Esophagus squamous epithelium (tissue), 5 donors: ENCODE measurements at places on chromosomes 4 and X.
A peak's percentile ranks its signal among the peaks of the same experiment; 100 is the strongest.

DNA sequence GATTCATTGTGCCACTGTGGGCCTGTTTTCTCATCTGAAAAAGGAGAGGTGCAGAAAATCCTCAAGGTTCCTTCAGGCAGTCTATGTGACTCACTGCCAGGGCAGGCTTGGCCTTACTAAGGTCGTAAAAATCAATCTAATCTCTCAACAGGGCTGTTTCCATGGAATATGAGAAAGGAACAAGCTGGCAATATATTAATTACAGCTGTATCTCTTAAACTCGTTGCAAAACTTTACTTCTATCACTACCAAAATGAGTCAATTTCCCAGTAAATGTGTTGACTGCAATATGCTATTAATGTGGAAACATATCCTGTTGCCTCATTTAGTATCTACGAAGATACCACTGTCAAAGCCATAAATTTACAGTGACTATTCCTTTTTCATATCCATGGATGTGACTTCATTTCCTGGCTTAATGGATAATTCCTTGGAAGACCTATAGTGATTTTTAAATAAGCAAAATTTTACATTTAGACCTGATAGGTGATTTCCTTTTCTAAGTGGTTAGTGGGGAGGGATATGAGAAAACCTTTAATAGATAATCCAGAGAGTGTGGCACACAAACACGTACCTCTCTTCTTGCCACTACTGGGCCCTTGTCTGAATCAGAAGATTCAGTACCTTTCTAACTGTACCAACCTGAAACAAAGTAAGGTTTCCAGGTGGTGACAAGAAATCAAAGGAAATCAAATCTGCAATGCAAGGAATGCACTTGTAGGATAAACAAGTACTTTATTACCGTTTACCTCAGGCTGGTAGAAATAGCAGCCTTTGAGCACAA is 127.4 kb upstream of the FTHL17 start:
- H3K4me1 ChIP-seq: no peaks in the 10 kb centered on the region
- no peaks in the 10 kb centered on the region for H3K36me3 ChIP-seq
- no peak overlapping the region for H3K27ac ChIP-seq
- DNase-seq: no peak
- no peak overlapping the region for H3K4me3 ChIP-seq

- peaks cover 8% of the 10 kb centered on the region for H3K36me3 ChIP-seq
- H3K4me1 ChIP-seq: no peaks in the 10 kb centered on the region
- DNase-seq: no peak
- H3K27ac ChIP-seq: no peak overlapping the region
- no peaks in the 10 kb centered on the region for H3K27me3 ChIP-seq
- H3K4me3 ChIP-seq: no peak overlapping the region
Measured at GRCh38 chrX:118660085-118660484, 67.3 kb upstream of the IL13RA1 start.

DNA sequence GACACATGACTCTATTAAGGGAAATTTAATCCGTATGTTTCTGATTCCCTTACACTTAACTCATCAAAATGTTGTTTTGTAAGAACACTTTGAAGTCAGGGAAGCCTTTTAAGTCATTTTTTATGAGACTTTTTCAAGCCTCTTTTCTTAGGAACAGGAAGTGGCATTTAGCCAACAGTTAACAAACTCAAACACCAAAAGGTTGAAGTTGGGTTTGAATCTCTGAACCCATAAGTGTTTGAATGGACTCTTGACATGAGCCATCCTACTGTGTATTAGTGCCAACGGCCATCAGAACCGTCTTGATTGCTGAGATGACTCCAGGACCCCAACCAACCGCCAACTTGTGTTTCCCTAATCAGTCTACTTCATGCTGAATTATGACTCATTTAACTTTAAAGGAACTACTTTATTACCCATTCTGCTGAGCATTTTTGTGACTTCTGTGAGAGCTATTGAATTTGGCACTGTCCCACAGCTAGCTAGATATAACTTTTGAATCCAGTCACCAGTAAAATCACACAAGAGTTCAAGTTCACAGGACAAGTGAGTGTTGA is 209.1 kb upstream of the FAT1 start:
- H3K27ac ChIP-seq: no peak overlapping the region
- H3K36me3 ChIP-seq: no peaks in the 10 kb centered on the region
- no peaks in the 10 kb centered on the region for H3K4me1 ChIP-seq
- no peak overlapping the region for H3K4me3 ChIP-seq

- no peaks in the 10 kb centered on the region for H3K36me3 ChIP-seq
- H3K27ac ChIP-seq: no peak overlapping the region
- no peak overlapping the region for H3K4me3 ChIP-seq
- no peak for DNase-seq
Measured at GRCh38 chr4:182832352-182833120, 84.7 kb downstream of the DCTD start.

GRCh38 chrX:3044671-3045070 is 3.4 kb downstream of the ARSF start:
- H3K27ac ChIP-seq: no peak overlapping the region
- H3K4me3 ChIP-seq: no peak overlapping the region
- H3K4me1 ChIP-seq: no peaks in the 10 kb centered on the region
- no peaks in the 10 kb centered on the region for H3K27me3 ChIP-seq
- no peak for DNase-seq

- H3K4me1 ChIP-seq: peaks cover 87% of the 10 kb centered on the region
- H3K4me3 ChIP-seq: no peak overlapping the region
- H3K27ac ChIP-seq: no peak overlapping the region
- H3K27me3 ChIP-seq: no peaks in the 10 kb centered on the region
- DNase-seq: no peak
- H3K36me3 ChIP-seq: peaks cover 2% of the 10 kb centered on the region
Measured at GRCh38 chr4:2591189-2591588, 54.7 kb downstream of the FAM193A start.

GRCh38 chr4:6383929-6384328 is 88.5 kb downstream of the PPP2R2C start:
- H3K27ac ChIP-seq: no peak overlapping the region
- H3K27me3 ChIP-seq: no peaks in the 10 kb centered on the region
- H3K36me3 ChIP-seq: no peaks in the 10 kb centered on the region
- H3K4me1 ChIP-seq: no peaks in the 10 kb centered on the region

- no peaks in the 10 kb centered on the region for H3K27me3 ChIP-seq
- no peaks in the 10 kb centered on the region for H3K4me1 ChIP-seq
- no peaks in the 10 kb centered on the region for H3K36me3 ChIP-seq
- DNase-seq: no peak
- no peak overlapping the region for H3K27ac ChIP-seq
- H3K4me3 ChIP-seq: no peak overlapping the region
Measured at GRCh38 chr4:144894573-144894972, 203.4 kb downstream of the ANAPC10 start.

DNA sequence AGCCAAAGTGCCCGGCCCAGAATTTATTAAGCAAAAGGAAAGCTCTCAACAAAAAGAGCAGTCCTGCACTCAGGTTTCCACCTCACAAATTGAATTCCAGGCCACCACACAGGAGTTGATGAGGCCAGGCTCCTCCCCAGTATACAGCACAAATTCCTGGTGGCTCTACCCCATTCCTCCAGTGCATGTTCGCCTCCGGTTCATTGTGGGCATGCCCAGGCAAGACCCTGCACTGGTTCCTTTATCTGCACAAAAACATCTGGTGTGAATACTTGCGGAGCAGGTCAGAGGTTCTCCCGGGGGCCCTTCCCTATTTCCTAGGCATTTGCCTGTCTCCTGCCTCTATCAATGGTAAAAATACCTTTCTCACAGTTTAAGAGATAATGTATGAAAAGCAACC is 195.2 kb upstream of the ANXA10 start:
- H3K4me3 ChIP-seq: no peak overlapping the region
- H3K27ac ChIP-seq: peak overlapping the region; percentile 72
- no peak for DNase-seq
- peaks cover 11% of the 10 kb centered on the region for H3K4me1 ChIP-seq
- no peaks in the 10 kb centered on the region for H3K27me3 ChIP-seq
- no peaks in the 10 kb centered on the region for H3K36me3 ChIP-seq

GRCh38 chr4:14920759-14921320 is 81.4 kb upstream of the CPEB2 start:
- no peak overlapping the region for H3K27ac ChIP-seq
- H3K4me3 ChIP-seq: no peak overlapping the region
- peaks cover 12% of the 10 kb centered on the region for H3K4me1 ChIP-seq
- no peaks in the 10 kb centered on the region for H3K27me3 ChIP-seq

GRCh38 chr4:666436-666810 is 7.7 kb downstream of the ATP5ME start:
- H3K4me3 ChIP-seq: no peak overlapping the region
- no peak for DNase-seq
- H3K36me3 ChIP-seq: peaks cover 4% of the 10 kb centered on the region
- H3K27ac ChIP-seq: no peak overlapping the region
- H3K4me1 ChIP-seq: peaks cover 29% of the 10 kb centered on the region

- H3K27me3 ChIP-seq: peaks cover 72% of the 10 kb centered on the region
- H3K27ac ChIP-seq: no peak overlapping the region
- peak overlapping the region; percentile 7 for H3K4me3 ChIP-seq
Measured at GRCh38 chr4:73944061-73944875, 37.6 kb downstream of the PF4 start.

DNA sequence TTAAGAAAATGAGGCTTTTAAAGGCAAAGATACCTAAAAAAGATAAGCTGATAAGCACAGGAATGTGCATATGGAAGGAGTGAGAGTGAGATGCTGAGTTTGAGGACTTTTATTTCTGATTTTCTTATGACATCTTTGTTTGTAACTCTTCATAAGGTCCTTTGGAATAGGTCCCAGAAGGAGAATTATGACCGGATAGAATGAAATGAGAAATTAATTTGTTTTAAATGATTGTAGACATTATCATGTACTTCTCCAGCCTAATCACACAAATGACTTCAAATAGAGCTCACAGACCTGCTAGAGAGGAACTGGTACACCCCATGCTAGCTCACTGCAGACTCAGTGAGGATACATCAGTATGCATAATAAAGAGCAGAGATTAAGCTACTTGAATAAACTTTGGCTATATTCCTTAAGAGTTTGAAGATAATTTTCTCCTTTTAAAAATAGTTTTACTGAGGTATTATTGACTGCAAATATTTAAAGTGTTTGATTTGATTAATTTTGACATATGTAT is 5.6 kb downstream of the GK2 start:
- no peaks in the 10 kb centered on the region for H3K4me1 ChIP-seq
- no peak for DNase-seq
- H3K36me3 ChIP-seq: no peaks in the 10 kb centered on the region
- no peaks in the 10 kb centered on the region for H3K27me3 ChIP-seq
- no peak overlapping the region for H3K4me3 ChIP-seq
- H3K27ac ChIP-seq: no peak overlapping the region

GRCh38 chrX:66046612-66047235 is 6.8 kb upstream of the VSIG4 start:
- no peaks in the 10 kb centered on the region for H3K4me1 ChIP-seq
- H3K4me3 ChIP-seq: no peak overlapping the region
- H3K27ac ChIP-seq: no peak overlapping the region
- H3K36me3 ChIP-seq: no peaks in the 10 kb centered on the region
- DNase-seq: no peak
- no peaks in the 10 kb centered on the region for H3K27me3 ChIP-seq

- no peak overlapping the region for H3K27ac ChIP-seq
- no peaks in the 10 kb centered on the region for H3K36me3 ChIP-seq
- H3K27me3 ChIP-seq: no peaks in the 10 kb centered on the region
- DNase-seq: no peak
- no peaks in the 10 kb centered on the region for H3K4me1 ChIP-seq
- H3K4me3 ChIP-seq: no peak overlapping the region
Measured at GRCh38 chrX:96389281-96390047, 295.2 kb upstream of the DIAPH2 start.

- H3K4me1 ChIP-seq: peaks cover 7% of the 10 kb centered on the region
- H3K27me3 ChIP-seq: no peaks in the 10 kb centered on the region
- H3K27ac ChIP-seq: no peak overlapping the region
- no peak overlapping the region for H3K4me3 ChIP-seq
- no peaks in the 10 kb centered on the region for H3K36me3 ChIP-seq
- DNase-seq: no peak
Measured at GRCh38 chrX:70139736-70140135, 6.5 kb downstream of the IGBP1 start.

GRCh38 chr4:7074426-7074825 is 6.6 kb upstream of the GRPEL1 start:
- no peak overlapping the region for H3K4me3 ChIP-seq
- no peaks in the 10 kb centered on the region for H3K36me3 ChIP-seq
- peaks cover 5% of the 10 kb centered on the region for H3K4me1 ChIP-seq
- no peaks in the 10 kb centered on the region for H3K27me3 ChIP-seq

- no peak overlapping the region for H3K4me3 ChIP-seq
- DNase-seq: no peak
- H3K36me3 ChIP-seq: no peaks in the 10 kb centered on the region
- no peaks in the 10 kb centered on the region for H3K27me3 ChIP-seq
- H3K27ac ChIP-seq: no peak overlapping the region
Measured at GRCh38 chrX:131735127-131735526, 191.3 kb downstream of the OR13H1 start.

GRCh38 chrX:1398431-1399340 is 6.8 kb upstream of the SLC25A6 start:
- no peaks in the 10 kb centered on the region for H3K27me3 ChIP-seq
- H3K4me1 ChIP-seq: no peaks in the 10 kb centered on the region
- no peak overlapping the region for H3K27ac ChIP-seq
- no peak for DNase-seq
- no peaks in the 10 kb centered on the region for H3K36me3 ChIP-seq
- H3K4me3 ChIP-seq: no peak overlapping the region

GRCh38 chrX:4379071-4379470 is 665.6 kb upstream of the PRKX start:
- H3K4me3 ChIP-seq: no peak overlapping the region
- H3K27ac ChIP-seq: no peak overlapping the region
- no peak for DNase-seq
- no peaks in the 10 kb centered on the region for H3K27me3 ChIP-seq
- H3K4me1 ChIP-seq: no peaks in the 10 kb centered on the region

DNA sequence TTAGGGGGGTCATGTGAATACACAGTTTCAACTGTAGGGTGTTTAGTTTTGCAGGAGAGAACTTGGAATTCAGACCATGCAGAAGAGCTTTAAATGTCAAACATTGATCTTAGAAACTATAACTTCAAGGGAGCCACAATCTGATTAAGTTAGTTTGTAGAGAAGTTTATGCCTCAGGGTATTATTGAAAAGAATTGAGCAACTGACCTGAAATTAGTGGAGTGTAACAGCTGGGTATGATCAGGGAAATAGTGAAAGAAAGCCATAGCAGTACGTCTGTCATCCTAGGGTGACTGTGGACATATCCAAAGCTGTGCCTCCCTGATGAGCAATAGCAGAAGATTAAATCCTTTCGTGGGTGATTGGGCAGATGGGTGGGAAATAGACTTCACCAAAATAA is 63.8 kb downstream of the FAM47B start:
- H3K4me1 ChIP-seq: no peaks in the 10 kb centered on the region
- H3K27me3 ChIP-seq: no peaks in the 10 kb centered on the region
- H3K4me3 ChIP-seq: no peak overlapping the region
- no peaks in the 10 kb centered on the region for H3K36me3 ChIP-seq
- DNase-seq: no peak

DNA sequence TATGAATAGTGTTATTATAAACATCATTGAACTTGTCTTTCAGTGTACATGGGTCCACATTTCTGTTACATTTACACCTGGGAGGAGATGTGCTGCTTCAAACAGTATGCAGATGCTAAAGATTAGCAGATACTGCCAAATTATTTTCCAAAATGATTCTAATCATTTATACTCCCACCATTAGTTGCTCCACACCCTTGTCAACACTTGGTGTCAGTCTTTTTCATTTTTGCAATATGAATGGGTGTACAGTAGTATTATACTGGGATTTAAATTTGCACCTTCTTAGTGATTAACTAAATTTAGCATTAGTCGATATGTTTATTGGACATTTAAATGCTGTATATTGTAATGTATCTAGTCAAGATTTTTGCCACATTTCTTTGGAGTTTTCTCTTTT is 131.6 kb upstream of the GRID2 start:
- no peak overlapping the region for H3K4me3 ChIP-seq
- no peaks in the 10 kb centered on the region for H3K4me1 ChIP-seq
- H3K27ac ChIP-seq: no peak overlapping the region
- DNase-seq: no peak
